ENCODE measurements at places on chromosomes 1 and 21.

- peak; percentile 91 for DNase-seq
Measured at GRCh38 chr1:206864939-206865671, at the start of gene IL20. Gene IL20, plus strand, starts transcription at chr1:206865623. Its CDS starts 230 bp downstream, at chr1:206865853.

DNA sequence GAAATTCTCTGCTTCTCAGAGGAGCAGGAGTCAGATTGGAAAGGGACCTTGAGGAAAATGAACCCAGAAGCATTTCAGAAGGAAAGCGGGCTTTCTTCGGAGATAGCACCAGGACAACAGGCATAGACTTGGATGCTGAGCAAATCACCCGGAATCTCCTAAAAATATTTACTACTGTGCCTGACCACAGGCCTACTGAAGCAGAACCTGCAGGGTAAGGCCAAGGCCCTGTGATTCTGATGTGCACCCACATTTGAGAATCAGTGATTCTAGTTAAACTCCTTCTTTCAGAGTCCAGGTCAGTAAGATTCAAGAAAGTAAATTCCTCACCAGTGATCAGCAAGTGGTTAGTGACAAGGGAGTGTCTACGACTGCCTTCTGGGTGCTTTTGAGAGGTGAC lies 307.3 kb upstream of the DUSP10 start:
- no peak for DNase-seq

DNA sequence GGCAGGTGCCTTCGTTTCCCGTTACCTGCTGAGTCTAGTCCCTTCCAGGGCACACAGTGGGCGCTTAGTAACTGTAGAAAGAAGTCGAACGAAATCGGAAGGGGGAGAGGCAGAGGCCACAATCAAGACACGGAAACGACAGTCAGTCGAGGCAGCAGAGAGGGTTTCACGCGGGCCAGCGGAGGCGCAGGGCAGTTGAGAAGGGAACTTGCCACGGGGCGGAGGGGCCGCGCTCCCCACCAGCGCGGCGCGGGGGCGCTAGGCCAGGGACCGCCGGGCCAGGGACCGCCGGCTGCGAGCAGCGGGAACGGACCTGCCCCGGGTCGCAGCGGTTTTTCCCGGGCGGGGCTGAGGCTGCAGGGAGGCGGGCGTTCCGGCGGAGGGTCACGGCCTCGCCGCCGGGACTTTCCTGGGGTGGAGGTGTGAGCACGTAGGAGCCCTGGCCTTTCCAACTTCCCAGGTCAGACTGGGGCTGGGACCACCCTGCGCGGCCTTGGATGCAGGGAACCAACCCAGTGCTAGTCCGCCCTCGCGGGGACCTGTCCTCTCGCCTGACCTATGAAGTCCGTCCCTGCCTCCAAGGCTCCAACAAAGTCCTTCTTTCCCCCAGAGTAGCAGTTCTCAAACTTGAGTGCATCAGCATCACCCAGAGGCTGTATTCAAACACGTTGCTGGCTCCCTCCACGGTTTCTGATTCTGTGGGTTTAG lies 150.1 kb upstream of the FGGY start:
- DNase-seq = peak; percentile 30

DNA sequence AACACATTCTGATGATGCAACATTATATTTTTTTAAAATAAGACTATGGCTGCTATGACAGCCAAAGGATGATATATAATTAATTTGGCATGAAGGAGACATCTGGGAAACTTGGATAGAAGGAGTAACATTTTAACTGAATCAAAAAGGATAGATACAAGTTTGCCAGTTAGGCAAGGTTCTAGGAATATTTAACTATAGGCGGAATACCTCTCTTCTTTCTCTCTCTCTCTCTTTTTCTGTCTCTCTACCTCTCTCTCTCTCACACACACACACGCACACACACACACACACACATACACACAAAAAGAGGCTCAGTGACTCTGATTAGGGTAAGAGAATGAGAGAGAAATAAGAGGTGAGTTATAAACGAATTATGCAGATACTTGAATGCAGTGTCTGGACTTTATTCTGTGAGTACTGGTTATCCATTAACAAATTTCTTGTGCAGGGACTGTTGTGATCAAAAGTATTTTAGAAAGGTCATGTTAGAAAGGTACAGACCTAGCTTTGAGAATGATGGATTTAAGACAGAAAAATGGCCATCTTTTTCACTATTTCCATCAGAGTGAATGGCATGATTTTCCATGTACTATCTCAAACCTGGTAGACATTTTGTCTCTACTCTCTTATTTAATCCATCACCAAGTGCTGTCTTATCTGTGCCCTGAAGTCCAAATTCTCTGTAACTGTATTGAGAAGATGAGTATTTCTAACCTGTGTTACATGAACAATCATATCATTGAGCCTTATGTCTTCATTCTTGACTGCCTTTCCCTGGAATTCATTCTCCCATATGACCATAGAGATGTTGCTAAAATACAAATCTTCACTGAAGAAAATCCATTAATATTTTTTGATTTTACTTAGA lies 1106.9 kb upstream of the ADGRL4 start:
- no peak for DNase-seq

DNA sequence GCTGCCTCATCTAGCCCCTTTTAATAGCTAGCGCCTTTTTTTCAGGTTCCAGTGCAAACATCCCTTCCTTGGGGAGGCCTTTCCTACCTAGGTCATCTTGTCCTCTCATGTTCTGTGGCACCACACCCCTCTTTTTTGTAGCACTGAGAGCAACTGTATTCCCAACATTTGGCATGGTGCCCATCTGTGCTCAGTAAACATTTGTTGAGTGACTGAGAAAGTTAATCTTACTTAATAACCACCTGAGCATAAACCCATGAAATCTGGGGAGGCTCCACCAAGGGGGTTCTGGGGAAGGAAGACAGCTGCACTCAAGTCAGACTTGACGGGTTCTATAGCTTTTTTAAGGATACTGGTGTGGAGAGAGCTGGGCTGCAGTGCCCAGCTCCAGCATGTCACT lies 90.0 kb downstream of the NOS1AP start:
- DNase-seq = no peak

DNA sequence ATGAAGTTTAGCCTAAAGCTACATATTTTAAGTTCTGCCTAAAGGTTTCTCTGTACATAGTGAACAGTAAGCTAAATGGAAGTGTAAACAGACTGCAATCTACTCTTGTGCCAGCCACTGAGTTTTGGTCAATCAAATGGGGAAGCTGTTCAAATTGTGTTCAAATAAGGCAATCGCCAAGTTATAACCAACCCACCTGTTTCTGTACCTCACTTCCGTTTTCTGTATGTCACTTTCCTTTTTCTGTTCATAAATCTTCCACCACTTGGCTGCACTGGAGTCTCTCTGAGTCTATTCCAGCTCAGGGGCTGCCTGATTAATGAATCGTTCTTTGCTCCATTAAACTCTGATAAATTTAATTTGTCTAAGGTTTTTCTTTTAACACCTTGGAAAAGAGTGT lies 10.8 kb upstream of the THEM4 start:
- DNase-seq = no peak

GRCh38 chr1:205375835-205376545 lies 19.3 kb upstream of the KLHDC8A start:
- DNase-seq = peak; percentile 57

DNA sequence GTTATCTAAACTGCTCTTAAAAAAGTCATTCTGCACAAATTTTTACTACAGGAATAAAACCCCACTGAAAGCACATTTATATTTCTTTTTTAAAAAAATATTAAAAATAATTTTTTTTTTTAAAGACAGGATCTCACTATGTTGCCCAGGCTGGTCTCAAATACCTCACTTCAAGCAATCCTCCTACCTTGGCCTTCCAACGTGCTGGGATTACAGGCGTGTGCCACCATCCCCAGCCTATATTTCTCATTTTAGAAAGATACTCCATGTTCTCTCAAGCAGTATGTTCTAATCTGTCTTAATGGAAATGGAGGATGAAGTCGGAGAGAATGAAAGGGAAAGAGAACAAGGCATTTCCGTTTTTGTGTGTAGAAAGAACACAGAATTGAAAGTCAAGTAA lies 17.1 kb downstream of the USP24 start:
- DNase-seq = no peak

GRCh38 chr1:208455821-208456220 lies 211.6 kb upstream of the PLXNA2 start:
- DNase-seq = peak; percentile 4

DNA sequence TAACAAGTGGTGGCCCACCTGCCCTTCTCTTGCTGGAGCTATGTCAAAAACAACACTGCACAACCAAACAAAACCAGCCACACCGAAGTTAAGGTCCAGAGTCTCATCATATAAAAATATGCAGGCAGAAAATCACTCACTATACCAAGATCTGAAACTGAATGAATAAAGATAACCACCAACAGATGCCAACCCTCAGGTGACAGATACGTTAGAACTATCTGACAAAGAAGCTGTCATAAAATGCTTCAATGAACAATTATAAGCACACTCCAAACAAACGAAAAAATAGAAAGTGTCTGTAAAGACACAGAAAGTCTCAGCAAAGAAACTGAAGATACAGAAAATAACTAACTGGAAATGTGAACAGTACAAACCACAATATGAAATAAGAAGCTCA lies 14.0 kb downstream of the ZNF496 start:
- DNase-seq = no peak

GRCh38 chr1:186899577-186899976 lies 70.8 kb downstream of the PLA2G4A start:
- no peak for DNase-seq

Measured in fibroblast of lung (primary cell).